Frontal cortex (tissue), 4 donors: ENCODE measurements at places on chromosomes 7 and 10. TPM values are rescaled to one million over a fixed set of nuclear protein-coding genes. Genes with fewer than 3 reads are reported as not detected.

The BUD31 gene
- 68.5 TPM for total RNA-seq

DNA sequence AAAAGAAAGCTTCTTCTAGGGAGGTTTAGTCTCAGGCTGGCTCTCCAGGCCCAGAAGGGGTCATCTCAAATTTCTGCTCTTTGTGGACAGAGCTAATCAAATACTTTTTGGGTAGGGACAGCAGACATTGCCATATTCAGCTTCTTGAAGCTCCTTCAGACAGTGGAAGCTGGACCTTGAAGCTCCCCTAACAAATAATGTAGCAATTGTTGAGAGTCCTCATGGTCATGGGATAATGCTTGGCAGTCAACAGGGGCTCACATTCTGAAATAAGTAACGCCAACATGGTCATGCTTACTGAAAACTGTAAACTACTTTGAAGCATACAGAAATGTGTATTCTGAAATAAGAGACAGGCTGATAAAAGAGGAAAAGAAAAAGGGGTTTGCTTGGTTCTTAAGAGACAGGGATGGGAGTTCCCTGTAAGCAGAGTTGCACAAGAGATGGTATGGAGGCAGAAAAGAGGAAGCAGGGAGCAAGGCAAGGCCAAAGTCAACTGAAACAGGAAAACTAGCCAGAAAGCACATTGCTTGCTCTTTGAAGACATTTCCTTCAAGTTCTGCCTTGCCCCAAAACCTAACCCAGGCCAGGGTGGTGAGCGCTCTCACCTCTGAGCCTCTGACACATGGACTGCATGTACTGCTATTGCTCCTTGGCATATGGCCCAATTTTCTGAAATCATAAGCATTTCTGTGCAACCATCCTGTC, 53.1 kb upstream of the KMT2E start:
- no peak for DNase-seq

DNA sequence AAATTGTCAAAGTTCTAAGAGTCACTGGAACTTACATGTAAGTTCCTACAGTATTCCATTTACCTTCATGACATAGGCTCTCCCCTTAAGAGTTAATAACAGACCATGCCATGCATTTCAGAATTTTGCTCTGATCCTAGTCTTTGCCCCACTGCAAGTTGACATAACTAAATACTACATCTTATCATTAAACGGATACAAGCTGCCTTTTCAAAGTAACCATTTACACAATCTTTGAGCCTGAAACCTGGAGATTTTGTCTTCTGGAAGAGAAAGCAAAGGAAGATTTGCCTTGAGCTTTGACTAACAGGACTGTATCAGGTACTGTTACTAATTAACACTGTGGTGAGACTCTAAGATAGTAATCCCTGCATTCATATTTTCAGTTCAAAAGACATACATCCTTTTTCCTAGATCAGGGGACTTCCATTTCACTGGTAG, 9.3 kb upstream of the AKR1D1 start:
- no peak for DNase-seq

The GET4 gene
- total RNA-seq = 20.8 TPM

DNA sequence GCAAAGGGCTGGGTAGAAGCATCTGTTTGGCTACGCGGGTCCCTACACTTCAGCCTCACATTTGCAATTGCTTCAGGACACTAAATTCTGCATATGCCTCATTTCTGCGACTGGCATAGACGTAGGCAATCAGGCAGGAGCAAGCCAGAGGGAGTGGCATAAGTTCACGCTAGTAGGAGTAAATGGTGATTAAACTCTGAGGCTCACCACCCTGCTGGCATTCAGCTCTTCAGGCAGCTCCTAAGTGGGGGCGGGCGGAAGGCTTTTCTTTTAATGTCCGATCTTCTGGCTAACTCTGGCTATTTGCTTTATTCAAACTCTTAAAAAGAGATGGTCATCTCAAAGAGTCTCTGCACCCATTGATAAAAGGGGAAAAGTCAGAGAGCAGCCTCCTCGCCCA, 45.3 kb downstream of the RGS10 start:
- DNase-seq = no peak

- DNase-seq = no peak
These were observed 129.7 kb upstream of the PPP2R2D start for GRCh38 chr10:131770946-131771633.

GRCh38 chr7:48098846-48099245, 9.8 kb downstream of the UPP1 start:
- DNase-seq = no peak

The UNCX gene
- not detected for total RNA-seq

The SPDYE8 gene
- total RNA-seq = under 0.01 TPM

DNA sequence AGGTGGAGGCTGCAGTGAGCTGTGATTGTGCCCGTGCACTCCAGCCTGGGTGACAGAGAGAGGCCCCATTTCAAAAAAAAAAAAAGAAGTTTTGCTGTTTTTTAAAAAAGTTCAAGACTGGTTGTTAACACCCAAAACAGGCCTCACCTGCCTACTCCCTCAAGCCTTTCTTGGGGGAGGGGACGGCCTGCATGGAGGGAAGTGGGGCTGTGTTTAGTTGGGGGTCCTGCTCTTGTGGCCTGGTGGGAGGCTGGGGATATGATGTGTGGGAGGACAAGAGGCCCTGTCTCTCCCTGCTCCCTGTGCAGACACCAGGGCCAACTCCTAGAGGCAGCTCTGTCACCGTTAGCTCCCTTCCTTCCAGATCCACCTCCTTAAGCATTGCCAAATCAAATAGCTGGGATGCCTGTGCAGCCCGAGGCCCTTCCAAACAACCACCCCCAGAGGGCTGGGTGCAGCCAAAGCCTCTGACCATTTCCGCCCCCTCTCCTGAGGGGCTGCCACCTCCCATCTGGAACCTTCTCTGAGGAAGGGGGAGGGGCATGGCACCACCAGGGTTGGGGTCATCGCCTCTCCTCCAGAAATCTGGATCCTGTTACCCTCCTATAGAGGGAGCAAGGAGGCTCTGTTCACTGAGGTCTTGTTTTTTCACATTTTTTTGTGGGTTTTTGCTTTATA, 32.9 kb upstream of the ANKRD2 start:
- no peak for DNase-seq

DNA sequence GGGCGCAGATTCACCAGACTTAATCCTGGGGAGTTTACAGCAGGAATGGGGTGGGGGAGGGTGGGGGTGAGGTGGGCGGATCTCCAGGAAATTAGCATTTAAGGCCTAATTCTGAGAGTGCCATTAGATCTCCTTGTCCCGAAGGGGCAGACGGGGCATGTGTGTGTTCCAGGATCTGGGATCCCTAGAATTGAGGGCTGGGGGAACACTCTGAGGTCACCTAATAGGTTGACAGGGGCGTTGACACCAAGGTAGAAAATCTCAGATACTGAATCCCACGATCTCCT, 9.4 kb upstream of the EPHB4 start:
- DNase-seq = no peak

DNA sequence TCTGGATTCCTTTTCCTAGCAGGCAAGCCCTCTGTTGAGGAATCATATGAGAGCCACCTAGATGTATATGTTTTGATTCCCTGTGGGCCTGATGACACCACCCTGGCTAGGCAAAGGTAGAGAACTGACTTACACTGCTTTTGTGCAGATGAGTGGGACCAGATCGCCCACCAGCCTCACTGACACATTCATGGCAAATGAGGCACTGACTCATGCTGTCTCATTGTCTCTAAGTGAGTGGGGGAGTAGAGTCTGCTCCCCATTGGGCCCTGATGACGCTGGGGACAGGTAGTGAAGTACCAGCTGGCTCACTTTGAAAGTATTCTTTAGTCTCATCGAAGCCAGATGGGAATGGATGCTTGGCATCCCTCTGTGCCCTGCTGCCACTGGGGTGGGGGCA, 326.3 kb downstream of the ABCA13 start:
- no peak for DNase-seq

- DNase-seq = no peak
These were observed 339.2 kb downstream of the DNAJB6 start for GRCh38 chr7:157676001-157676400.

DNA sequence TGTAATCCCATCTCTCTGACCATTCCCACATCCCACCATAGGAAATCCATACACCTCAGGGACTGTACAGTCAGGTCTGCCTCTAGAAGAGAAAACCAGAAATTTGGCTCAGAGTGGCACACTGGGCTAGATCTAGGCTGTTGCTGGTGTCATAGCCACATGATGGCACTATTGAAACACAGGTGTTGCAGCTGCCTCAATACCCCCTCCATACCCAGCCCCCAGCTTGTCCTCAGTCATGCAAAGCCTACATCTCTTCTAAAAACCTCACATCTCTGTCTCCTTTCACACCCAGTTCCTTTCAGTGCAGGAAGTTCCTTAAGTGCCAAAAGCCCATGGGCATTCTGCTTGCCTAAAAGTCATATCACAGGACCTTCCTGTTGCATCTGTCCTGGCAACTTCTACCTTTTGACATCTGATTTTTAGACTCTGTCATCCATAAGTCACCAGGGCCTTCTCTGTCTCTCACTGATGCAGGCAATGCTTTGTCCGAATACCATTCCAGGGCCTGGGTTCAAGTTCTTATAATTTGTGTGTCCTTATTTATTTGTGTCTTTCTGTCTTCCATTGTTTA, 27.0 kb upstream of the HIBADH start:
- peak; percentile 12 for DNase-seq

The TEX36 gene
- 0.41 TPM for total RNA-seq

DNA sequence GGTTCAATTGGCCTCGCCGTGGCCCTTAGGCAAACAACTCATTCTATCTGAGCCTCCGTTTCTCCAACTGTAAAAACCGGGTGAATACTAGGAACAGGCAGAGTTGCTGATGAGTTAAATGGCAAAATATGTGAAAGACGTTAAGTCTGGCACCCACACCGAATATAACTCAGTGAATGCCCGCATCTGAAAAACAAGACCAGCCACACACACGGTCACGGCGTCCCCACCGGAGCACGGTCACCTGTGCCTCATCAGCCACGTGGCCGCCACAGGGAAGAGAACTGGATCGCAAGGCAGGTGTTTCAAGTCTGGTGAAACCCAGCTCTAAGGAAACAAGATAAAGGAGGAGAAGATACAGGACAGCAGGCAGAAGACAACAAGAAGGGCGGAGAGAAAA, 20.4 kb downstream of the PRKAG2 start:
- DNase-seq = no peak

- DNase-seq = no peak
These were observed 587.9 kb upstream of the GALNT17 start for GRCh38 chr7:70544016-70544415.

The MRLN gene
- total RNA-seq = not detected

DNA sequence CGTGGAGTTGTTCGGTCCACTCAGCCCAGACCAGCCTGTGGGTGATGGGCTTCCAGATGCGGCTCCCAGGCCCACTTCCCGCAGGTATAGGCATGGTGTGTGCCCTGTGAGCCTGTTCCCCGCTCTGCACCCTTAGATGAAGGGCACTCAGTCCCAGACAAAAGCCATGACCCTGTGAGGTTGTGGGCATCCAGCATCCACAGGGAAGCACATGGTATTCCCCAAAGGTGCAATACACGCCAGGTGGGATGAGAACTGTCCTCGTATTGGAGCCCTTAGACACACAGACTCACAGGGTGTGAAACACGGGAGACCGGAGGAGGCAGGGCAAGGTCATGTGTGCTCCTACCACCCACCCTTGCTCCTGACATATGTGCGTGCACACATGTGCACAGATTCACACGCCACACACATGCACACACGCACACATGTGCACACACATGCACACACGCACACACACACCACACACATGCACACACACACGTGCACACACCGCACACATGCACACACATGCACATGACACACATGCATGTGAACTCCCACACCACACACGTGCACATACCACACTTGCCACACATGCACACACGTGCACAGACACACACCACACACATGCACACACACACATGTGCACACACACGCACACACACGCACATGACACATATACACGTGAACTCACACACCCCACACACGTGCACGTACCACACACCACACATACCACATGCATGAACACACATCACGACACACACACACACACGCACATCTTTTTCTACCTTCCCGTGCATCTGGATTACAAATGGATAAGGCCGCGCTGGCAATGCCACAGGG, 319.4 kb downstream of the WDR37 start:
- no peak for DNase-seq

GRCh38 chr10:27771231-27771630, 25.6 kb upstream of the MKX start:
- no peak for DNase-seq

DNA sequence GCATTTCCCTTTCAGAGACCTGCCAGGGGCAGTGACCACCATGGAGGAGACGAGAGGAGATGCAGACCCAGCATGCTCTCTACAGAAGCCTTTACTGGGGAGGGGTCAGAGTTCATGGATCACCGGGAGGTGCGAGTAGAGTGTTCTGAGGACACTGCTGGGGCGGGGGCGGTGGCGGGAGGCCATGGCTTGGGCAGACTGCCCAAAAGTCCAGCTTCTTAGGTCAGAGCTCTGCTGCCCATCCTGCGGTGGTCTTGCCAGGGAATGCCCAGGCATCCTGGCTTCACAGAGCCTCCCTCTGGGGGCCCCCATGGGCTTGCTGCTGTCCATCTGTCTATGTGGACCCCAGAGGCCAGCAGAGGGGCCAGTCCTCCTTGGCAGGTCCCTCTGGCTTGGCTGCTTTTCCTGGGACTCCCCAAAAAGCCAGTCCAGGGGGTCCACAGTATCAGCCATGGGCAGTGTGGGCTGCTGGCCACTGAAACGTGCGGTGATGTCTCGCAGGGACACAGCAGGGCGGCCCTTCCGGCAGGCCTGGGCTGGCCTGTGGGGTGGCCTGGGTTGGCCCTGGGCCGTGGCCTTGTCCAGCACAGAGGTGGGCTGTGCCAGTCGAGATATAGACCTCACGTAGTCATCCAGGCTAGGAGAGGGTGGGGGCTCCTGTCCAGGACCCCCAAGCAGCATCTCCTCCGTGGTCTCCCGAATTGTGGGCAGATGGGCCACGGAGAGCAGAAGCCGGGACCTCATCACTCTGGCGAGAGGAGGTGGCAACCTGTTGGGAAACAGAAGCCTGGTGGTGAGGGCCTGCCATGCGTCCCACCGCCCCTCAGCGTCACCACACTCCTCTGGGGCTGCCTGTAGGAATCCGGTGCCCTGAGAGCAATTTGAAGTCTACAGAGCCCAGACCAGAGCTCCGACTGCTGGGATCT, 1.1 kb downstream of the DEPP1 start:
- no peak for DNase-seq

DNA sequence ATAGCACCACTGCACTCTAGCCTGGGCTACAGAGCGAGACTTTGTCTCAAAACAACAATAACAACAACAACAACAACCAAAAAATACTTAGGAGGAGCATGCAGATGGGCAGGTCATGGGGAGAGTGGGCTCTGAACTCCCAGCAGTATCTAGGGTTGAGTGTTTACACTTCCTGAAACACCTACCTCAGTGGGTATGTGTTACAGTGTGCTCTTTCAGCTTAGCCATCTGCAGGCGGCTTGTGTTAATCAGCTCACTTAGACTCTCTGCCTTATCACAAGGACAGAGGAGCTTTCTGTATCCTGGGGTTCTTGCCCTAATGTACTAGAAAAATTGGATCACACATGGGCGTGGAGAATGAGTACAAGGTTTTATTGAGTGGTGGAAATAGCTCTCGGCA, 340.2 kb downstream of the KIF20B start:
- DNase-seq = no peak

The NXPH1 gene
- total RNA-seq = 41.6 TPM

The IRF5 gene
- total RNA-seq = 1.2 TPM

- no peak for DNase-seq
These were observed 68.9 kb upstream of the KDM7A start for GRCh38 chr7:140245611-140246105.

GRCh38 chr10:7945034-7945433, 109.5 kb upstream of the GATA3 start:
- DNase-seq = no peak

GRCh38 chr10:122421054-122421625, 33.3 kb upstream of the ARMS2 start:
- no peak for DNase-seq

GRCh38 chr7:104891949-104892348, 122.1 kb upstream of the KMT2E start:
- no peak for DNase-seq

The CPN1 gene
- not detected for total RNA-seq
